ENCODE measurements at places on chromosomes 7 and 10.

GRCh38 chr10:31112961-31113360 is 81.3 kb upstream of the ZNF438 start:
- DNase-seq, result no peak

DNA sequence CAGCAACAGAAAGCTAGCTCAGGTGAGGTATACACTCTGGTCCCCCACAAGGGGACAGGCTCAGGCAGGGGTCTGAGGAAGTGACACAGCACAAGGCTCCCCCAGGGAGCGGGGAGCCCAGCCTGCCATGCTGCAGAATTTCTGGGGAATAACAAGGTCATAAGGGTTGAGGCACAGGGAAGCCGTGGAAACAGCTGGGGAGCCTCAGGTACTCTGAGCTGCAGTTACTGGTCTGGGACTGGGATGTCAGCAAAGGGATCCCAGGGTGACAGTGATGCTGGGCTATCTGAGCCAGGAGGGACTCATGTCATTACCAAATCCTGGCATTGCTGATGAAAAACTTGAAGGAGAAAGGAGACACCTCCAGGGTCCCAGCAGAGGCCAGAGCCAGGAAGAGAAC is 64.4 kb upstream of the NANOS1 start:
- no peak for DNase-seq

DNA sequence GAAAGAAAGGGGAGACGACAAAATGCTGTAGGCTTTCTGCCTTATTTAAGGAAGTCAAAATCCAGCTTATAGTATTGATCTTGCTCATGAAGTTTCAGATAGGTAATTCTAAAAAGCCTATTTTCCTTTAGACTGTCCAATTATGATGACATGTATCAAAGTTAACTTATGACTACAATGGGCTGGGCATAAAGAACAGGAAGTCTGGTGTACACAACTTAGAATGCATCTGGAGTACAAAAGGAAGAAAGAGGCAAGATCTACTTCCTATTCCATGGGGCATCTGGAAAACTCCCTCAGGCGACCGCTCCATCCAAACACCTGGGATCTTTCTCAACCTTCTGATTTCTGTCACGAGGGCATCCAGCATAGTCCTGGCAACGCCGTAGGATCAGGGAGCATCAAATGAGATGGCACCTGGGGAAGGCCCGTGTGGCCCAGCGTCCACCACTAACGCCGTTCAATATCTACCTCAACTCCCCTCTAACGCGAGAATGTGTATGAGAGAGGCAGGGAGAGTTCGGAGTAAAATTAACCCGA is 512 bp downstream of the FAM24B start:
- DNase-seq, result no peak

DNA sequence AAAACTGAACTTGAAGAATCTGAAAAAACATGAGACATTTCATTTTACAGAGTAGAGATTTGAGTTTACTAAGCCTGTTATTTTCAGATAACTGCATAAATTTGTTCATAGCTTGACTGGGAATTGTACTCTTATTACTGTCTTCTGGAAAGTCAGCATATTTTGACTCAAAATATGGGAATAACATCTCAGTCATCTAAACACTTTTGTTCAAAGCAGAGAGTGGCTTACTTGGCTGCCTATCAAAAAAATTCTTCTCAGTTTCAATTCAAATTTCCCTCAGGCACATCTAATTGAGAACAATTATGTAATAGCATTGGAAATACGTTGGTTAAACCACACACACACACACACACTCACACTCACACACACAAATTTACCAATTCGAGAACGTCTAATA is 384.6 kb downstream of the ARL4A start:
- DNase-seq, result no peak

DNA sequence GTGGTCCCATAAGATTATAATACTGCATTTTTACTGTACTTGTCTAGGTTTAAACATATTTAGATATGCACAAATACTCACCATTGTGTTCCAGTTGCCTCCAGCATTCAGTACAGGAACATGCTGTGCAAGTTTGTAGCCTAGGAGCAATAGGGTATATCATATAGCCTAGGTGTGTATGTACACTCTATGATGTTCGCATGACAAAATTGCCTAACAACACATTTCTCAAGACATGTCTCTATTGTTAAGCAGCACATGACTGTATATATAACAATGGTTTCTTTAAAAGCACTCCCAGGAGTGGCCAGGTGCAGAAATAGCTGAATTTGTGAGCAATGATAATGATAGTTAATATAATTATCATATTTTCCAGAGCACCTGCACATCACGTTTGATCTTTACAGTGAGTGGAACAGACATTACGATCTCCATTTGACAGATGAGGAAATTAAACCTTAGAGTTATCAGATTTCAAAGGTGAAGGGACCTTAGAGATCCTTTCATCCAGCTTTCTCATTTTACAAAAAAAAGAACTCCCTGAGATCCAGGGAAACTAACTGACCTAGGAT is 99.2 kb upstream of the PDCD4 start:
- DNase-seq, result no peak

DNA sequence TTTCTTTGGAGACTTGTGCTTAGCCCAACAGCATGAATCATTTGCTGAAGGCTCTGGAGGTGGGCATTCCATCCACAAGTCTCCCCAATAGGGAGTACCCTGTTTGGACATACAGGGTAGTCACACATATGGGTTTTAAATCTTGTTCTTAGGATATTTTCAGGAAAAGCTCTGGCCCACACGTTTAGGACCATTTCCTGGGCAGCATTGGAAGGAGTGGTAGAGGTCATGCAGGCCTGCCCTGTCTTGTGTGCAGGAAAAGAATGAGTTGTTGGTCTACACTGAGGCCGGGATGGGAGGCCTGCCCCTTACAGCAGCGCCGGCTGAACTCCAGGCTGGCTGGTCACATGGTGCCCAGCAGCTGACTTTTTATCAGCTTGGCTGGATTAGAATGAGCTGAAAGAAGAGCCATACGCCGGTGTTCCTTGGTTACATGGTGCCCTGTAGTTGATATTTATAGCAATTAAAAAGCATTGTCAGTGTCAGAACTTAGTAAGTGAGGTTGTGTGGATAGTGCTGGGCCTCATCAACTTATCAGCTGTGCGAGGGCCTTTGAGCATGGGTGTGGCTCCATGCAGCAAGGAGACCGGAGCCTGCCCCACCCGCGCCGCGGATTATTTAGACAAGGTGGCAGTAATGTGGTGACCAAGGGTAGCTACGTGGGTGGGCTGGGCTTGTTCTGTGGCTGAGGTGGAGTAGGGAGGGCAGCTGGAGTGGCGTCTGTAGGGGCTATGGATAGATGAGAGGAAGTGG is 28.6 kb downstream of the OGDH start:
- DNase-seq, result no peak

DNA sequence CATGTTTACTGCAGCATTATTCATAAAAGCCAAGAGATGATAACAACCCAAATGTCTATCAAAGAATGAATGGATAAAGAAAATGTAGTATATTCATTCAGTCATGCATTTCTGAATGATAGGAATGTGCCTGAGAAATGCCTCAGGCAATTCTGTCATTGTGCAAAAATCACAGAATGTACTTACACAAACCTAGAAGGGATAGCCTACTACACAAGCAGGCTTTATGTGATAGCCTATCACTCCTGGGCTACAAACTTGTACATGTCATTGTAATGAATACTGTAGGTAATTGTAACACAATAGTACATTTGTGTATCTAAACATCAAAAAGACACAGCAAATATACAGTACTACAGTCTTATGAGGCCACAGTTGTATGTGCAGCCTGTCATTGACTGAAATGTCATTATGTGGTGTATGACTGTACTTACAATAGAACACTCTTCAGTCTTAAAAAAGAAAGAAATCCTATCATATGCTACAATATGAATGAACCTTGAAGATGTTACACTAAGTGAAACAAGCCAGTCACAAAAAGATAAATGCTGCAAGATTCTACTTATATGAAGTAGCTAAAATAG is 141.8 kb upstream of the GPR22 start:
- no peak for DNase-seq

- DNase-seq, result no peak
These were observed 286.0 kb upstream of the TMEM229A start for GRCh38 chr7:124318721-124319450.

GRCh38 chr7:82729172-82730030 is 285.8 kb upstream of the CACNA2D1 start:
- DNase-seq, result no peak

DNA sequence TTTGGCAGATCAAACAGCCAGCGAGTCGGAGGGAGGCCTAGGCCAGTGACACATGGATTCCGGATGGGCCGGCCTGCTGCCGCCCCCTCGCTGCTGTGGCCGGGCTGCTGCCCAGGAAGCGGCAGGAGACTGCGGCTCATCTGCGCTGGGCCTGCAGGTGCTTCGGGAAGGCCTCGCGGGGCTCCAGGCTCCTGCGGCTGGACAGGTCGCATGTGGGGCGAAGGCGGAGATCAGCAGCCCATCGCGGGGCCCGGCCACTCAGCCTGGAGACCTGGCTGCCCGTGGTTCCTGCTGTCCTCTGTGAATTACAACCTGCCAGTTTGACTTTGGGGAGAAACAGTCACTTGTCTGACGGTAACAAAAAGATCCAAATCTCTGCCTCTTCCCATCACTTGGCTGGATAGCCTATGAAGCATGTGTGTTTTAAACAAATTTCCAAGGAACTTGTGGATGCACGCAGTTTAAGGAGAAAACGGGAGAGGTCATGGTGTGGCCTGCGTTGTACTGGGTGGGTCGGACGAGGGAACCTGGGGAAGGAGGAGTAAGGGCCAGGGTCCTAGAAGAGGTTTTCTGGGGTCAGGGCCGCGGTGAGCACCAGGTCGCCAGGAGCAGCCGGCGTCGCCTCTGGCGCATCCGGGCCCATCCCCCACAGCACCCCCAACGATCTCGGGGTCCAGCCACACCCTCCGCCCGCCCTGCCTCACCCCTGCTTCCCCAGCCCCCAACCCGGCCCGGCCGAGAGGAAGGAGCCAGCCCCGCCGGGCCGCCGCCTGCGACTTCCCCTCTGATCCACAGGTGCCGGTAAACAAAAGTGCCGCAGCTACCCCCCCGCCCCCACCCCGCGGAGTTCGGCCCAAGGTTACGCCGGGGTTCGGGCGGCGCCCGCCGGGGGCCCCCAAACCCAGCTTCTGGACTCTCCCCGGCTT is 1.6 kb downstream of the SPOCK2 start:
- DNase-seq, result peak; percentile 57

DNA sequence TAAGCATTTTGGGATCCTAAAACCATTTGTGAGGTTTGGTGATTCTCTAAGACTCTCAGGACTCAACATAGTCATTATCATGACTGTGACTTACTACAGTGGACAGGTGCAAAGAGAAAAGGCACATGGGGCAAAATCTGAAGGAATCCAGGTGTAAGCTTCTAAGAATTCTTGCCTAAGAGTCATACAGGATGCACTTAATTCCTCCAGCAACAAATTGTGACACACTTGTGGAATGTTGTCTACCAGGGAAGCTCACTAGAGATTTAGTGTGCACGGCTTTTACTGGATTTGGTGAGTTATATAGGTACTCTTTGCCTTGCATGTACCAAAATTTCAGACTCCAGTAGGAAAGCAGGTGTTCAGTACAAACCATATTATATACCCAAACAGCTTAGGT is 47.9 kb downstream of the WAC start:
- no peak for DNase-seq

DNA sequence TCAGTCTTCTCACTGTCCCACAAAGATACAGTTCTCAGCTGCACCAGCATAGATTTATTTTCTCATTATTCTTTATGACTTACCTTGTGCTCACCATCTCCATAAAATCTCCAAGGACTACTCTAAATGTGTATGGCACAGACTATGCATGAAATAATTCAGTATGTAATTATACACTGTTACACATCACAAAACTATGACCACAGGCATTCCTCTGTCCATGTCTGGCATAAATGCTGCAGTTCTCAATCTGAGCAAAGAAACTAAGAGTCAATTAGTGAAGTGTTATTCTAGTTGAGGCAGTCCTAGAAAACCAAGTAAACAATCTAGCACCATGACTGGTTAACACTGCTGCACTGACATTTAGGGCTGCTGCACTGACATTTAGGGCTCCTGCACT is 2.7 kb downstream of the CYCS start:
- DNase-seq, result no peak

DNA sequence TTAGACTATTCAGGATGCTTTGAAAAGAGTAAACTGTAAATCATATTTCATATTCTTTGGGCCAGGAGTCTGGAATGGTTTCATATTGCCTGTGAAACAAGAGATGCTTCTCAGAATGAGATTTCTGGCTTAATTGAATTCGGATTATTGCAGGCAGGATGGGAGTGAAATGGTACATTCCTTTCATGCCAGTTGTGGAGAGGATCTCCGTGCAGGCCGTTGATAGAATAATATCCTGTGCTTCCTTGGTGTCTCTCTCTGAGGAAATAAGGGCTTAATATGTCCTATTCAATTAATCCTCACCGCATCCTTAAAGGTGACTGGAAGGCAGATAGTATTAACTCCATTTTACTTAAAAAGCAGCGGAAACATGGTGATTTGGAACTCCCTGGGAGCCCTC is 56.6 kb downstream of the CUX1 start:
- no peak for DNase-seq

DNA sequence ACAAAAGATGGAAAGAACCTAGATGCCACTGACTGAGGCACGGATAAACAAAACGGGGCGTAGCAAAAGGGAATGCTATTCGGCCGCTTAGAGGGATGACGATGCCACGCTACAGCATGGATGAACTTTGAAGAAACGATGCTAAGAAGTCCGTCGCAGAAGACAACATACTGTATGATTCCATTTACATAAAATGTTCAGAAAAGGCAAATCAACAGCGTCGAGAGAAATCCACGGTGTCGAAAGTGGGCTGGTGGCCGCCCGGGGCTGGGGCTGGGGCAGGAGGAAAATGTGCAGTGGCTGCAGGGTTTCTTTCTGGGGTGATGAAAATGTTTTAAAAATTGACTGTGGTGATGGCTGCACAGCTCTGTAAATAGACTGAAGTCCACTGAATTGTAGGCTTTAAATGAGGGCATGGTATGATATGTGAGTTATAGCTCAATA is 24.1 kb downstream of the GNA12 start:
- no peak for DNase-seq

DNA sequence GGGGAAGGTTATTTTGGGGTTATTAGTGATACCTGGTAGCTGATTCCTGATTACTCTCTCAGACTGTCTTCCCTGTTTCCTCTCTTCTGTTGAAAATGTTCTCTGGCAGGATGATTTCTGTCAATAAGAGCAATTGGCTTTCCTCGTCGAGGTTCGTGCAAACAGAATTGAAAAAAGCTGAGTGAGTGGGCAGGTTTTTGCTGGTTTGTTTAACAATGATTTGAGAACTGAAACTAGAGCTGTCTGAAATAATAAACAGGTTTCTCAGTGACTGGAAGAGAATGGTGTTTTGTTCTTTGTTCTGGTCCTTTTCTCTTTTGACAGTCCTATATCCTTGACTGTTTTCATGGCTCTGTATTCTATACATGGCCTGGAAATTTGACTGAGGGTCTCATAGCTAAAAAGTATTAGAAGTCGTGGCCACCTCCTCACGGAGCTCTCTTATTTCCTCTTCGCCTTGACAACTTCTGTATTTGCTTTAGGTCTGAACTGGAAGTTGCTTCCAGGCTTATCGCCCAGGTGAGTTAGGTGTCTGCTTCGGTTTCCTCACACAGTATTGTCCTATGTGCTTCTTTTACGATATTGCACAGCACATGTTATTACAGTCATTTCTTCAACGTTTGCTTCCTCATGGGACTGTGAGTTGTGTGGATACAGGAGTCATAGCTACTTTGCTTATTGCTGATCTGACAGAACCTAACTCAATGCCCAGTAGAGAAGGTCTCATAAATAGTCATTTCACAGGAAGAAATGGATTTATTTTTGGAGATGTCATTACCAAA is 403.6 kb downstream of the NRG3 start:
- no peak for DNase-seq

GRCh38 chr10:123573236-123574108 is 92.7 kb upstream of the GPR26 start:
- no peak for DNase-seq

- no peak for DNase-seq
These were observed 190.9 kb downstream of the KCNMA1 start for GRCh38 chr10:77446700-77447099.

All from tibial artery (tissue), 4 donors.